ENCODE measurements at places on chromosomes 2 and 18.

- no peak for DNase-seq
Measured at GRCh38 chr18:59915606-59916005, 15.8 kb downstream of the PMAIP1 start.

GRCh38 chr2:98515250-98515991, 70.8 kb downstream of the INPP4A start:
- no peak for DNase-seq

- DNase-seq, result no peak
Measured at GRCh38 chr2:136769871-136770270, 4.5 kb downstream of the THSD7B start.

DNA sequence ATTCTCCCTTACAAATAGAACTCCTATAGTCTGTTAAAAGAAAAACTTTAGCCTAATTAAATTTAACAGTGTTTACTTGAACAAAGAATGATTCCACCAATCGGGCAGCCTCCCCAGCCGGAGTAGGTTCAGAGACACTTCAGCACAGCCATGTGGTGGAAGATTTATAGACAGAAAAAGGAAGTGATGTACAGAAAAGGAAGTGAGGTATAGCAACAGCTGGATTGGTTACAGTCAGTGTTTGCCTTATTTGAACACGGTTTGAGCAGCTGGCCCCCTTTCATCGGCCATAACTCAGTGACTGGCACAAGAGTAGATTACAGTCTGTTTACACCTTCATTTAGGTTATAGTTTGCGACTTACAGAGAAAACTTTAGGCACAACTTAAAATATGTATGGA, 2.1 kb upstream of the SKA1 start:
- DNase-seq, result no peak

Measured in stimulated activated CD8-positive, alpha-beta memory T cell treated with anti-CD3 and anti-CD28 coated beads, Interleukin-4, amount 100 ng/mL, for 1 hour (primary cell).